ENCODE measurements at places on chromosomes 1 and 21. TPM values are rescaled to one million over a fixed set of nuclear protein-coding genes. Genes with fewer than 3 reads are reported as not detected.

The ATPAF1 gene
- total RNA-seq: 24.5 TPM

The ADAMTS5 gene
- total RNA-seq: 48.5 TPM

The NOS1AP gene
- total RNA-seq: 0.89 TPM

The ZFYVE9 gene
- total RNA-seq: 13.0 TPM

The GJA9 gene
- total RNA-seq: not detected

The FYB2 gene
- total RNA-seq: not detected

The CACNA1S gene
- not detected for total RNA-seq

The RXRG gene
- not detected for total RNA-seq

The NBPF1 gene
- 33.7 TPM for total RNA-seq

The LAX1 gene
- 14.5 TPM for total RNA-seq

The HHAT gene
- 7.1 TPM for total RNA-seq

The KRTAP7-1 gene
- not detected for total RNA-seq

The ZBTB8OS gene
- 38.2 TPM for total RNA-seq

The MEGF6 gene
- total RNA-seq: 30.0 TPM

The CR1 gene
- 279 TPM for total RNA-seq
